ENCODE measurements at places on chromosomes 12 and 14.

- no peak for DNase-seq
Measured at GRCh38 chr14:86739761-86740160, 1209.8 kb downstream of the FLRT2 start.

DNA sequence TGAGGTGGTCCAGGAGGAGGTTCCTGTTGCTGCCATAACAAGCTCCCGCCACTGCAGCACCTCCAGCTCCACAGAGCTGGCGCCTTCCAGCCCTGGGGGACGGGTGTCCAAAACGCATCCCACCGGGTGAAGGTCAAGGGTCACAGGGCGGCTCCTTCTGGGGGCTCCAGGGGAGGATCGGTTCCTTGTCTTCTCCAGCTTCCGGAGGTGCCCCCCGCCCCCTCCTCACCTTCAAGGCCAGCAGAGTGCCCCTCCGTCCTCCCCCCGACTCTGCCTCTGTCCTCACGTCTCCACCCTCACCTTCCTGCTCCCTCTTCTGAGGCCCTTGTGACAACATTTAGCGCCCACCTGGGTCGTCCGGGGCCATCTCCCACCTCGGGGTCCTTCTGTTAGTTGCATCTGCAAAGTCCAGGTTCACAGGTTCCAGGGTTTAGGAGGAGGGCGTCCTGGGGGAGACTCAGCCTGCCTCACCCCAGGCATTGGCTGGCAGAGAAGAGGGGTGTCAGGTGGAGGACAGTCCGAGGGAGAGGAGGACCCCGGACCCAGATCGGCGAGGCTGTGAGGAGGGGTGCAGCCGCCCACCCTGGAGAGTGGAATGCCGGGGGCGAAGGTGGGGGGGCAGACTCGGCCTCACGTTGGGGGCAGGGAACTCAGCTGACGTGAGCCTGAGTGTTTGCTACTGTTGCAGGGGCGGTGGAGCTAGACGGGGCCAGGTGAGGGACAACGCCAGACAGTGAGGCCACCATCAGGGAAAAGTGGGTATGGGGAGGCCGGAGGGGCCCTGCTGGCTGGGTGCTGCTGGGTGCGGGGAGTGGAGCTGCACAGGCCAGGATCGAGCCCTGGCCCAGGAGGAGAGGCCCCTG is 205.5 kb upstream of the C14orf180 start:
- DNase-seq, result no peak

DNA sequence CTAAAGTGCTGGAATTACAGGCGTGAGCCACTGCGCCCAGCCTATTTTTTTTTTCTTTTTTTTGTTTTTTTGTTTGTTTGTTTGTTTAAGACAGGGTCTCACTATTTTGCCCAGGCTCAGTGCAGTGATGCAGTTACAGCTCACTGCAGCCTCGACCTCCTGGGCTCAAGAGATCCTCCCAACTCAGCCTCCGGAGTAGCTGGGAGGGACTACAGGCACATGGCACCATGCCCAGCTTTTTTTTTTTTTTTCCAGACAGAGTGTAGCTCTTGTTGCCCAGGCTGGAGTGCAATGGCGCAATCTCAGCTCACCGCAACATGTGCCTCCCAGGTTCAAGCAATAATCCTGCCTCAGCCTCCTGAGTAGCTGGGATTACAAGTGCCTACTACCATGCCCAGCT is 5.8 kb upstream of the ITFG2 start:
- no peak for DNase-seq

- DNase-seq, result no peak
Measured at GRCh38 chr12:29528161-29528560, 30.7 kb upstream of the OVCH1 start.

DNA sequence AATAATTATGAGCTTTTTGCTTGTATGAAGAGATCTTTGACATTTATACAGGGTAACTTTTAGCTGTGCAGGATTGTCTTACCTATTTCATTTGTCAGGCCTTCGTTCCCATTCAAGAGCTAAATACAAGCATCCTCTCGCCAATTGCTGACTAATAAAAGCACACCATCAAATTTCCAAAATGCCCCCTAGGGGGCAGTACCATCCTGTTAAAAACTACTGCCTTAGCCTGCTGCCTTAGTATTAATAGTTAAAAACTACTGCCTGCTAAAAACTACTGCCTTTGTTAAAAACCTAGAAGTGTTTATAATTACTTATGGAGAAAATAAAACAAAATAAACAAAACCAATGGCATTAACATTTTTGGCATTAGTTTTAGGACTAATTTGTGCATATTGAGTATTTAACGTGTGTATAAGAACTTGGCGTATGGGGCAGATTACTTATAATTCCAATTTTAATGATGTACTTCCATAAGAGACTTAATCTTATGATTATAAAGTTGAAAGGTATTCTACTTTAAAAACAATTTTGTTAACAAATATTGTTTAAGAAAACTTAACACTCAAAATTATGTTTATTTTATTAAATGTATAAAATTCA is 3.0 kb upstream of the IFI27L2 start:
- DNase-seq, result peak; percentile 45

- no peak for DNase-seq
Measured at GRCh38 chr12:93772003-93772700, 95.0 kb downstream of the CRADD start.

DNA sequence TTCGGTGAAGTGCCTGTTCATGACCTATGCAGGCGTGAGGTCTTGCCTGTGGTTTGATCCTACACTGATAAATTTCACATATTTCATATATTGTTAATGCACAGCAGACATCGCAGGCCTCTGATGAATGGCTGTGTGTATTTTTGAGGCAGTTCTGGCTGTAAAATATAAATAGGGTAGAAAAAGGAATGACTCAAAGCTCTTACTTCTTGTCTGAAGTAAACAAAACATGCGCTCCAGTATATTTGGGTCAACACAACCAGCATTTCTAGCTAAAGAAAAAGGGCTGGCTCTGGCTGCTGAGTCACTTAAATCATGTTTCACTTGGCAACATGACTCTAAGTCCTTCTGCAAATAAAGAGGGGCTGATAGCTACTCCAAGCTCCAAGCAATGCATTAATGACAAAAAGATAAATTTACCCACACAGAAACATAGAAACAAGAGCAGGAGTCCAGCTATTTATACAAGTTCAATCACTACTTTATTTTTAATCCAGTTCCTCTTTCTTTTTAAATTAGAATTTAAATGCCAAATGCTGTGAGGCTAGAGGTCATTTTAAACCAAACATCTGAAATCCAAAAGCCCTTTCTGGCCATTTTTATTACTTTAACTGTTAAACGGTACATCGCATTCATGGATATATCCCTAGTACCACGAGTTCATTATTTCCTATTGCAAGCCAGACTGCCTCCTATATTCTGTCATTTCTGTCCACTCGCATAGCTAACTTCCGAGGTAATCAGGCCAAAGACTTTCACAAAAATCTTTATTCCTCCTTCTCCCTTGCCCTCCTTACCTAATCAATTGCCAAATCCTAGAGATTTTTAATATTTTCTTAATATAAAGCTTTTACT is 54.3 kb upstream of the TMCC3 start:
- DNase-seq, result no peak

GRCh38 chr12:121793440-121793837 is at the start of gene RHOF:
RHOF (minus strand) TSS chr12:121793688; CDS start chr12:121793633, 55 bp downstream.
- DNase-seq, result no peak

DNA sequence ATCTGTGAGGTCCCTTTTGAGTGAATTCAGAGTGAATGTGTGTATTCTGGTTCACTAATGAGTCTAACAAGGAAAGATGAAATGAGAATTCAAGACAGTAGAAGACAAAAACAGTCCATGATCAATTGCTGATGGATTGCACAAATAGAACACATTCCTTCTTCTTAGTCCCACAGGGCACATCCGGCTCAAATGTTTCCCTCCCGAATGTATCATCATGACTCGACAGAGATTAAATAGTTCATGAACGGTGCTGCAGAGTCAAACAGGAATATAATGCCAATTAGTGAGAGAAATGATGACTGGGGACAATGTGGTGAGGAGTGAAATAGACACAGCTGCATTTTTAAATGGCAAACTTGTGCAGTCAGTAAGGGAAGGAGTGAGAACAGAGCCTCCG is 11.5 kb upstream of the SFSWAP start:
- DNase-seq, result no peak

GRCh38 chr14:99169776-99170356 is 102.1 kb downstream of the BCL11B start:
- DNase-seq, result no peak

- DNase-seq, result no peak
Measured at GRCh38 chr12:119447618-119448017, 113.1 kb downstream of the CCDC60 start.

- no peak for DNase-seq
Measured at GRCh38 chr14:64591809-64592208, 42.0 kb downstream of the PPP1R36 start.

DNA sequence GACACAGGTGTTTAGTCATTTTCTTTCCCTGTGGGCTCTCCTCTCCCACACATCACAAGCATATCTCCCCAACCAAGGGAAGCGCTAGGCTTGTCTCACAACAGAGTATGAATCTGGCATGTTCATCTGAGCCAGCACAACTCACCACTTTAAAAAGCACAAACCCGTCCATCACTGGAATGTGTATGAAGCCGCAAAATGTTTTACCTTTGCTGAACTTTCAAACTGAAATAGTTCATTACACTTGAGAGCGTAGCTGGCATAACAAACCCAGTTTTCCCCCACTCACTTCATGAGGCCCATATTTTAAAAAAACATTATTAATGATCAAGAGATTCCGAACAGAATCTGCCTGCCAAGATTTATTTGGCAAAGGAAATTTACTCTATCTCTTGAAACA is 15.8 kb downstream of the NID2 start:
- no peak for DNase-seq

GRCh38 chr12:132377147-132377546 is 47.8 kb upstream of the GALNT9 start:
- no peak for DNase-seq

DNA sequence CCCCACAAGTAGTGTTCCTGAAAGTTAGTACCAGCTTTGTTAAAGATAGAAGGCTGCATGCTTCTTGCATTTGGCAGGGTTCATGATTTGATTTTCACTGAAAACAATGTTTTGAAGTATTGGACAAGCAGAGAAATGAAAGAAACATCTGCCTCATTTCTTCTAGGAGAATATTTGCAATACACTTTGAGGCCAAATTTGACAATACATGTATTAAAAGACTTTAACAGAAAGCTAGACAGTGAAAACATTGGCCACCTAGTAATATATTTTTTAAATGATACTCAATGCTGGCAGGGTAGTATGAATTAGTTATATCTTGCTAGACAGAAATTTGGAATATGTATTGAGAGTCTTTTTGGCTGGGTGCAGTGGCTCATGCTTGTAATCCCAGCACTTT is 68.5 kb downstream of the GCH1 start:
- no peak for DNase-seq

GRCh38 chr12:104422441-104422840 is 34.3 kb upstream of the CHST11 start:
- DNase-seq, result no peak

DNA sequence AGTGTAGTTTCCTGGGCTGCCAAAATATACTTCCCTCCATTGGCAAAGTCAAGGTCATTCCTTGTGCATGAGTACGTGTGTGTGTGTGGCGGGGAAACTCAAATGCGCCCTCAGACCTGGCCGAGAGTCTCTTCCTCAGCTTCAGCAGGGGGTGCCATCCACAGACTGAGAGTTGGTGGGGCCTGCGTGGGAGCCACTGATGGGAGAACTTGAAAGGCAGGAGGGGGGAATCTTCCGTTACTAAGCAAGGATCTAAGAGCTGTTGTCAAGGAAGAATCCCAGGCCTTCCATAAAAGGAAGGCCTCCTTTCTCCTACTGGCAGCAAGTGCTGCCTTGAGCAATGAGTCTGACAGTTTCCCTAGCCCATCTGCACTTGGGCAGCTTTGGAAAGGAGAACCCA is 274.9 kb downstream of the EMP1 start:
- no peak for DNase-seq

DNA sequence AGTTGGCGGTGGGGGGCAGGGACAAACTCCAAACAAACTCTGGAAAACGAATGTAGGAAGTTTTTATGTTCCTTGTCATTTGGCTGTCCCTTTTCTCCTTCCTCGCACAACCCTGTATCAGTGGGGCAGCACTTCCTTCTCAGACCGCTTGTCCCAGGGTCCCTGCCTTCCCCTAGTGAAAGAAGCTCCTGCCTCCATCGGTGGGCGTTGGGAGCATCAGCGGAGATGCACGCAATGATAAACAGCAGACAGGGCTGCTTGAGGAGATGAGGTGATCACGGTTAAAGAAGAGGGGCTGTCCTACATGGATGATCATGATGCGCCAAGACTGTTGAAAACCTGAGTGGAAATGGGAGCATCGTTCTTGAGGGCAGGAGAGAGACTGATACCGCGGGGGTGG is 620 bp downstream of the C1S start:
- DNase-seq, result no peak

GRCh38 chr12:72612171-72612570 is 340.0 kb downstream of the TRHDE start:
- no peak for DNase-seq

- no peak for DNase-seq
Measured at GRCh38 chr12:47317175-47317915, 237.6 kb upstream of the AMIGO2 start.

DNA sequence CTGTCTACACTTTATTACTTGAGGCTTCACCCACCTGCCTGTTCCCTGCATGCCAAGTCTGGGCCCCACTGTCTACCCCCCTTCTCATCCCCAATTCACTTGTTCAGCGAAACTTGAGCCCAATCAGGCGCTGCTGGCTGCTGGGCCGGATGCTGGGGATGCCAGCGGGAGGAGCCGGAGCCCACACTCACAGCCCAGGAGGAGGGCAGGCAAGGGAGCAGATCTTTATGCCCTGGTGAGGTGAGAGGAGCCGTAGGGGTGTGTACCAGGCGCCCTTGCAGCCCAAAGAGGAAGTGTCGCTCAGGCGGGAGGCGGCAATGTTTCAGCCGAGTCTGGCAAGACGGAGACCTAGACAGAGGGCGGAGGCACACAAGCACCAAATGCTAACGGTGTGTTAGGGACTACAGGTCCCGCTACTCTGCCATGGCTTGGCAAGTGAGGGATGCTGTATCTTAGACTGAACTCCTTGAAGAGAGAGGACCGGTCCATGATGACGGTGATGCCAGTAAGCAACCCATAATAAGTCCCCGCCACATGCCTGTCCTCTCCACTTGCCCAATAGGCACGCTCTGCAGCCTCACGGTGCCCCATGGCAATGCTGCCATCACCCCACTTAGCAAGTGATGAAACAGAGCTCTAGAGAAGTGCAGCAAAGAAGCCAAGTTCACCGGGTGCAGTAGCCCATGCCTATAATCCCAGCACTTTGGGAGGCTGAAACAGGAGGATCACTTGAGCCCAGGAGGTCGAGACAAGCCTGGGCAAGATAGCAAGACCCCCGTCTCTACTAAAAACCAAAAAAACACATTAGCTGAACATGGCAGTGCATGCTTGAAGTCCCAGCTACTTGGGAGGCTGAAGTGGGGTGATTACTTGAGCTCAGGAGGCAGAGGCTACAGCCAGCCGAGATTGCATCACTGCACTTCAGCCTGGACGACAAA is 41.6 kb downstream of the LRRC74A start:
- no peak for DNase-seq

GRCh38 chr12:111063295-111064026 is 143.1 kb upstream of the MYL2 start:
- DNase-seq, result no peak

GRCh38 chr12:53505555-53506449 is 1.5 kb downstream of the NPFF start:
- no peak for DNase-seq

- no peak for DNase-seq
Measured at GRCh38 chr12:39138268-39138667, 232.9 kb upstream of the CPNE8 start.

GRCh38 chr12:114703060-114703493 is 19.1 kb upstream of the TBX3 start:
- DNase-seq, result no peak

GRCh38 chr14:105502446-105503295 is 11.6 kb downstream of the TEDC1 start:
- no peak for DNase-seq
